H7 (cell line): ENCODE measurements at places on chromosomes 7 and 10.

DNA sequence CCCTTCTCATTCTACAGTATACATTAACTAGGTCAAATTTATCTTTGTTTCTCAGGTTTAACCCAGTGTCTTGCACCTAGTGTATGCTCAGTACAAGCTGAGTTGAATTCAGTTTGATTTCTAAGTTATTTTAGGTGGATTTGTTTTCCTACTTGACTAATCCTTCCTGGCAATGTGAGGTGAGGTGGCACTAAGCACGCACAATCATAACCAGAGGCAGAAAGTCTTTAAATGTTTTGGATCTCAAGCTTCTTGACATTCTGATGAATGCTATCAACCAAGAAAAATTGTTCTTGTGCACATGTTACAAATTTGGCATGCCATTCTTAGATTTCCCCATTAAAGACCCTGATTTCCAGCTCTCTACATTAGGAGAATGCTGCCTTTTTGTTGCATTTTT lies 3.2 kb downstream of the BZW2 start:
- no peak for DNase-seq

GRCh38 chr10:100810835-100811116 lies 65.4 kb downstream of the PAX2 start:
- peak; percentile 26 for DNase-seq

GRCh38 chr10:71798308-71798624 lies 24.9 kb upstream of the VSIR start:
- no peak for DNase-seq

GRCh38 chr7:151665368-151665767 lies 145.7 kb upstream of the RHEB start:
- no peak for DNase-seq

DNA sequence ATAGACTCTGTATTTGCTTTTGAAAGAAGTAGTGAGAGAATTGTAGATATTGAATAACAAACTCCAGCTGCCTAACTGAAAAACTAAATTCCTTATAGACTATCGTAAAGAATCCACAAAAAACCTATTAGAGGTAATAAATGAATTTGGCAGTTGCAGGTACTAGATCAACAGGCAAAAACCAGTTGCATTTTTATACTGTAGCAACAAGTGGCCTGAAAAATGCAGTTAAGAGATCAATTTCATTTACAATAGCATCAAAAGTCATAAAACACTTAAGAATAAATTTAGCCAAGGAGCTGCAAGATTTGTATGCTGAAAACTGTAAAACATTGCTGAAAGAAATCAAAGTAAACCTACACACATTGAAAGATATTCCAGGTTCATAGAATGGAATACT lies 70.3 kb downstream of the GALNT11 start:
- no peak for DNase-seq

- DNase-seq, result no peak
Measured at GRCh38 chr10:121617176-121617575, 18.9 kb upstream of the FGFR2 start.

DNA sequence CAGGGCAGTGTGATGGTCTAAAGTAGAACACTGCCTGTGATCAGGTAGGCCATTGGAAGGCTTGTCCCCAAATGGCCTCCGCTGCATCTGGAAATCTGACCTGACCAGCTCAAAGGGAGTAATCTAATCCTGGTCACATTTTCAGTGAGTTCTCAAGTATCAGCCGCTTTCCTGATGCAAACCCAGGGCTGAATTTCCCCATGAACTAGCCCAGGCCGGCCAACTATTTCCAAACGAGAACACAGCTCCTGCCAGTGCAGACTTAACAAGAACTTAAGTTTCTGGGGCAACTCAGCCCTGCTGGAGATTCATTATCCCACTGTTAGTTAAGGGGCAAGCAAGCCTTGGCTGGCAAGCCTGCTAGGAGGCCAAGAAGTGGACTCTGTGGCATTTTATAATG lies 59.6 kb upstream of the FAM180A start:
- no peak for DNase-seq

GRCh38 chr10:13296476-13296875 lies 3.4 kb downstream of the PHYH start:
- DNase-seq, result no peak

GRCh38 chr10:93357680-93358079 lies 124.5 kb downstream of the MYOF start:
- peak; percentile 67 for DNase-seq

DNA sequence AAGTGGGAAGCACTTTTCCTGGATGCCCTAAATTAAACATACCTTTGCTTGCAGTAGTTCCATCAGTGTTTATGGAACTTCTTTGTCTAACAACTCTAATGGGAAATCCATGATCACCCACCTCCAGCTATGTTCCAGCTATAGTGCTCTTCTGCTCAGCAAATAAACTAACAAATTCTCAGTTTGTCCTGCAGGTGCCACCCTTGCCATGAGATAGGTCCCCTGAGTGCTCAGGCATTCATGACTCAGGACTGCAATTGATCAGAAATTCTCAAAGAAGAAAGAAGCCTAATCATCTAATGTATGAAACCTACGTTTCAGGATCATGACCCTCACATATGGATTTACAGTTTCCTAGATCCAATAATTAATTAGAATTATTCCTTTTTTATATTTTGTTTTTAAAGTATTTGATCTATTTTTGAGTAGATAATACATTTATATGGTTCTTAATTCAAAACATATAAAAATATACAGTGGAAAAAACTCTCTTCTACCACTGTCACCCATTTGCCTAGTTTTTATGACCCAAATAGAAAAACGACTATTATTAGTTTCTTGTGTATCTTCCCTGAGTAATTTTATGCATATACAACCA lies 48.7 kb upstream of the DYNC1I1 start:
- DNase-seq, result peak; percentile 58

DNA sequence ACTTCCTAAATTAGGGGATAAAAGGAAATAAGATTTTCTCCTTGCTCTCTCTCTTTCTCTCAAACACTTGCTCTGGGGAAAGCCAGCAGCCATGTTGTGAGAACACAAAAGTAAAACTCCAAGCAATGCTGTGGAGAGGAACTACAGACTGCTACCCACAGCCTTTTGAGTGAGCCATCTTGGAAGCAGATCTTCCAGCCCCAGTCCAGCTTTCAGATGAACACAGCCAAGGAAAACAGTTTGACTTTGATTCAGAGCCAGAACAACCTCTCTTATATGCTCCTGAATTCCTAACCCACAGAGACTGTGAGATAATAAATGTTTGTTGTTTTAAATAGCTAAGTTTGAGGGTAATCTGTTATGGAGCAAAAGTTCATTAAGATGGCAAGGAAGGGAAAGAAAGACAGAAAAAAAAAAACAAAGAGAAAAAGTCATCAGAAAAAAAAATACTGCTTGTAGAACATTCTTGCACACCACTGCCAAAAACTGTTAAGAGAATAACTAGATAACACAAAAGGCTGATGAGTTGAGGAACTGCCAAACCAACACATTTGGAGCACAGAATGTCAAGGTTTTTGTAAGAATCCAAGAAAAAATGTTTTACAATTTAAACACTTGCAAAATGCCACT lies 20.9 kb upstream of the PRKAR2B start:
- no peak for DNase-seq

DNA sequence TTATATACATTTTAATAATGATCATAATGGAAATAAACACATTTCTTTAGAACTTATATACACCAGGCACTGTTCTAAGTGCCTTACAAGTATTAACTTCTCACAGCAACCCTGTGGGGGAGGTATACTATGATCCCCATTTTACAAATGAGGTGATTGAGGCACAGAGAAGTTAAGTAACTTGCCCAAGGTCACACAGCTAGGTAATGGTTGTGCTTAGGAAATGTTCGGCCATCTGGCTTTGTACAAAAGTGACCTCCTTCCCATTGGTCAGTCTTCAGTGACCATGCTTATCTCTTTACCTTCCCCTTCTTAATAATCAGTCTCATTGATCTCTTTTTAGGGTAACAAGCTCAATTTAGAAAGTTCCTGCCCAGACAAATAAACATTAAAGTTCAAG lies 158.8 kb downstream of the KIAA1217 start:
- no peak for DNase-seq

DNA sequence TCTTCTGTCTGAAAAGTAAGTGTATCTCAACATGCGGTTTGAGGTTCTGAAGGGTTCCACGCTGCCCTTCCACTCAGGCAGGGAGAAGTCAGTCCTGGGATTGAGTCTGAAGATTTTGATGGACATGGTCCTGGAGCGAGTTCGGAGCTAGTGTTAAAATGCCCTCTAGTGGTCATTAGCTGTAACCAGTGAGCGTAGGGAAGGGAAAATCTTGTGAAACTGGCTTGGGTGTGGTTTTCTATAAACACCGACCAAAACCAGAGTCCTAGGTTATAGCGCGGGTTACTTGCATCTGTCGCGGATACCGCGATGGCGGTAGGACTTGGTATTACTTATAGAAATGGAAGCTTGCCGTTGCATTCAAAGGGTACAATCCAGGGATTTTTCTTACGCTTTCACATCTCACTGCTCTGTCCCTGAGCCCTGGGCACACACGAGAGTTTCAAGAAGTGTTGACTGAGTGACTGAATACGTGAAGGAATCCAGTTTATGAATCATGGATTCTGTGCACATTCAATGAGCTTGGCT lies 348.2 kb upstream of the C7orf33 start:
- DNase-seq, result peak; percentile 76

DNA sequence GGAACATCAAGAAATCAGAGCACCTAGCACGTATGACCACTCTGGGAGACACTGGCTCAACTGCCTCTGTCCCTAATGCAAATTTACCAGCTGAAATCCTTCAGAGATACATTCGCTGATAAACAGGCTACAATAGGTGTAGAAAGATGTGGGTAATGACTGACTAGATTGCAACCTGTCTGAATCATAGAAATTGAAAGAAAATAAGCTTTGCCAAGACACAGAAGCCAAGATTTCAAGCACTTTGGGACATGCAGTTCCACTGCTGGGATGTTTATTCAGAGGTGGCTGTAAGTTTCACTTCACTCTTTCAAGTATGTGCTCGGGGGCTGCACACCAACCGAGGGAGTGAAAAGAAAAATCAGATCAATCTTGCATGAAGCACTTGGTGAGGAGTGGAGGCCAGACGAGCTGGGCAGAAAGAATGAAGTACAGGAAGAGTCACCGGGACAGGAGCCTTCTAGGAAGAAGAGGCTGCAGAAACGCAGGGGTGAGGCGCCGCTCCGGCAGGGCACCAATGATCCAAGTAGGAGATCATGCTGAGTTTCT lies 276.7 kb downstream of the PARD3 start:
- DNase-seq, result peak; percentile 8

- DNase-seq, result no peak
Measured at GRCh38 chr10:120007261-120007660, 114.7 kb downstream of the SEC23IP start.

- no peak for DNase-seq
Measured at GRCh38 chr7:40629891-40630290, 495.1 kb downstream of the SUGCT start.

DNA sequence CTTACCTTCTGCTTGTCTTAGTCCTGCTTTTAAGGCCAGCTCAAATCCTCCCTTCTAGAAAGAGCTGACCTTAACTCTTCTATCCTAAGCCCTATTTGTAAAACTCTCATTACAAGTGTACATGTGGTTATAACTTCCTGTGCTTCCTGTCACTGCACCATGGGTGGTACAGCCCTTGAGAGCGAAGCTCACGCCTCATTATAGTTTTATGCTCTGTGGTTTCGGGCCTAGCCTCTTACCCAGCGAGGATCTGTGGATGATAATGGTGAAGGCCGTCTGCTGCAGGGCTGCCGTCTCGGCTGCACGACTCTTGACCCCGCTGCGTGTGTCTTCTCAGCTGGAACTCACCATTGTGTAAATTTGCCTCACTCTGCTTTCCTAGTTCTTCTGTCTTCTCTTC lies 74.6 kb downstream of the CUL1 start:
- no peak for DNase-seq

- DNase-seq, result peak; percentile 41
Measured at GRCh38 chr7:103063895-103064294, 10.7 kb downstream of the FBXL13 start.

DNA sequence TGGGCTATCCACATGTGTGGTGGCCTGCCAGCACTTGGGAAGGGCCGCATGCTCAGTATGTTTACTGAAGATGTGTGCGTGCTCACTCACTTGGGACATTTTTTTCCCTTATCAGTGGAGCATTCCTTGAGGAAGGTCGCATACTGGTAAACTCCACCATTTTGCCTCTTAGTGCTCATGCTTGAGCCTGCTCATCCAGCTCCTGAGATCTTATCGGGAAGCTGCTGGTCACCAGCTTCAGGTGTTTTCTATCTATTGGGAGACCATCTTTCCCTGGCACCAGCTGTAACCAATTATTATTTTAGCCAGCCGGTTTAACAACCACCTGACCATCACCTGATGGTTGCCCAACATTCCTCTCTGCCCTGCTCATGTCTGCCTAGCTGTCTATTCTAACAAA lies 35.0 kb upstream of the TRIM24 start:
- DNase-seq, result no peak

DNA sequence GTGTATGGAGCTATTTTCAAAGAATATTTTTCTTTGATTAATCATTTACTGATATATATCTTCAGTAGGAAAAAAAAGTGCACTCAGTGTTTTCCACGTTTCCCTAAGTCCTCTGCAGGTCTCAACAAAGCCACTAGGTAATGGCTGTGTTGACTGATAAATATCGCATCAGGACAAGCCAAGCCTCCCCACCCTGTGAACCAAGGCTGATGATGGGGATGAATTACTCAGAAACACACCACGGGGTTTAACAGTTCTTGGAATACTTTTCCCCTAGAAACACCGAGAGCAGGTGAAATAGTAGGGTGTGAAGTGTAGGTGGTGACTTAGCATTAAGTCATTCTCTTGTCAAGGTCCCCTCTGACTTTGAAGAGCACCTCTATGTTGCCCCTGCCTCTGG lies 423.5 kb upstream of the IGFBP3 start:
- no peak for DNase-seq

GRCh38 chr10:86480571-86480970 lies 41.0 kb downstream of the WAPL start:
- no peak for DNase-seq

DNA sequence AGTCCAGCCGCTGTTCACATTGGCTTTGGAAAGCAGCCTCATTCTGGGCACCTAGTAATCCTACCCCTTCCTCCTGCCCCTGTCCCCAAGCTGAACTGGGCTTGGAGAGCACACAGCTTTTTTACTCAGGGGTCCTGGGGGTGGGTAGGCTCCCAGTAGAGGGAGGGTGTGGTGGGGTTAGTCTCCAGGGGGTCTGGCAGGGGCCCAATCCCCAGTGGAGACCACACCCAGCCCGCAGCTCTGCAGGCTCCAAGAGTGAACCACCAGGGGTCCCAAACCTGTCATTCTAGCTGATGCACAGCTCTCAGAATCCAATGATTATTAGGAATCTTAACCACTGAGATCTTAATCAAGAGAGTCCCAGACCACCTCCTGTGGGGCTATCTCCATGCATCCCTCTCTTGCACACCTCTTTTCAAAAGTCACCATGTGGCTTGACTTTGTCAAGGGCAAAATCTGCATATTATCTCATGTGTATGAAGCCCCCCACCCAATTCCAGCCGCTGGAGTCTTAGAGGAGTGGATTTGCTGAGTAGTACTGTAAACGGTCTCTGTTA lies 2.7 kb downstream of the HOXA11 start:
- DNase-seq, result peak; percentile 42

- DNase-seq, result no peak
Measured at GRCh38 chr7:66276363-66276762, 71.2 kb downstream of the TPST1 start.

- DNase-seq, result peak; percentile 5
Measured at GRCh38 chr10:124008187-124008586, 85.2 kb downstream of the CHST15 start.

- DNase-seq, result no peak
Measured at GRCh38 chr10:72814099-72814790, 79.3 kb upstream of the OIT3 start.
